ENCODE measurements at places on chromosomes 6 and 20.
A peak's percentile ranks its signal among the peaks of the same experiment; 100 is the strongest.

GRCh38 chr6:154280521-154280920, 76.1 kb downstream of the IPCEF1 start:
- no peak for DNase-seq

DNA sequence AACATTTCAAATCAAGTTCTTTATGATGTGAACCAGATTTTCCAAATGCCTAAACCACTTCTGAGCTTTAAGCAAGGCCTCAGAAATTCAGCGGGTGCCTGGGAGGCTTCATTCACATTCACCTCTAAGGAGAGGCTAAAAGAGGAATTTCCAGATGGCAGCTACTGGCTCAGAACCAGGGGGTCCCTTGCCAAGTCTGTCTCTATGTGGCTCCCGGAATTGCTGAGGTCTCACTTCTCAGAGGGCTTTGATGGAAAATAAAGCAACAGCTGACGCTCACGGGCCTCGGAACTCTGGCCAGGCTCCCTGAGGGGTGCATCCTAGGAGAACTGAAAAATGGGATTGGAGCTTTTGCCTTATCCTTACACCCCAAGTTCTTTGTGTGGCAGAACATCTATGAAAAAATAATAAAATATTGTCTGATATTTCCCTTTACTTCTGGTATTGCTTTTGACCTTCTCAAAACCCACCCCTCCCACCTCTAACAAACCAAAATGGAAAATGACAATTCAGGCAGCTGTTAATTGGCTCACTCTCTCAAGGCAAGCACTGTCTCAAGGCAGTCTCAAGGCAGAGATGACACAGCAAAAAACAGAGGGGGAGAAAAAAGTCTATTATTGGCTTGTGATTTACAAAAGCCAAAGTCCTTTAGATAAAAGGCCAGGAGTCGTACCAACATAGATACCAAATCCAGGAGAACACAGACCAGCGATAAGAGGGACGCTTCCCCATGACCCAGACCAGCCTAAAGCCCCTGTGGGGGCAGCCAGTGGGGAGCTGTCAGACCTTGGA, 21.8 kb upstream of the LRRN4 start:
- no peak for DNase-seq

DNA sequence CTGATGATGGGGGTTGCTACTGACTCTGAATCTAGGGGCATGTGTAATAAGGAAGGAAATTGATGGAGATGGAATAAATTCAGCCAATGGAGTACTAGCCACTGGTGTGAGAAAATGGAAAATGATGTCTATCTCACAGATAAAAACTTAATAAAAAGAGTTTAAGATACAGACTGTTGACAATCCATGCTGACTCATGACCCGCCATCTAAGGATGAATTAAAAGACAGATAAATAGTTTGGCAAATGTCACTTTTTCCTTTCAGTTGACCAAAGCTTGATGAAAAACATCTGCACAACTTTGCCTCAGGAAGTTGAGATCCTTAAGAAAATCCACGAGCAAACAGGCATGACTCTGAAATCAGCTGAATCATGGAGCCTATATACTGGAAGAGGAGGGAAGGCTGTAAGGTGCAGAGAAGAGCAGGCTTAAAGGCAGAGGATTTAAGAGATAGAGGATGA, 82.6 kb upstream of the BMP5 start:
- peak; percentile 61 for DNase-seq

DNA sequence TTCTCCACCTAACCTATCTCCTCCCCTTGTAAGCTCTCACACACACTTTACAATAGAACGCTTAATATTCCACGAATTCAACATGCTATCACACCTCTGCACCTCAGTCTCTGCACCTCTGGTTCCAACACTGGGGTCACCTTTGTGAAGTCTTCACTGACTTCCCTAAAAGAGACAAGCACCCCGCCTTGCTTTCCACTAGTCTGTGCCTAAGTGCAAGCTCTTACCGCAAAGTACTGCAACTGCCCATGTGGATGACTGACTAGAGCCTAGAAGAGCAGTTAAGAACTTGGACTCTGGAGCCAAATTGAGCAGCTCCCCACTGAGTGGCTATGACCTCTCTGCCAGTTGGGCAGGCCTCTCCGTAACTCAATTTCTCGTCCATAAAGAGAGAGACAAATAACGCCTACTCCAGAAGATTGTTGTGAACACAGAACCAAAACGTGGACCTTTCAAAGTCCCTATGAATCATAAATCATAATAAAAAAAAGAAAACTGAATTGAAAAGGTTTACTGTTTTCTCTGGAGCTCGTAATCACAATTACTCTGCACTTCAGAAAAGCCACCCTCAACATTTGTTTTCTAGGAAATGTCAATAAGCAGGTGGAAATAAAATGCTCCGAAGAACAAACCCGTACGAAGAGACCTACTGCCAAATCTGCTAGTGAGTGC, 1.2 kb downstream of the IFNGR1 start:
- no peak for DNase-seq

GRCh38 chr20:61354001-61354390, 101.9 kb downstream of the CDH4 start:
- no peak for DNase-seq

DNA sequence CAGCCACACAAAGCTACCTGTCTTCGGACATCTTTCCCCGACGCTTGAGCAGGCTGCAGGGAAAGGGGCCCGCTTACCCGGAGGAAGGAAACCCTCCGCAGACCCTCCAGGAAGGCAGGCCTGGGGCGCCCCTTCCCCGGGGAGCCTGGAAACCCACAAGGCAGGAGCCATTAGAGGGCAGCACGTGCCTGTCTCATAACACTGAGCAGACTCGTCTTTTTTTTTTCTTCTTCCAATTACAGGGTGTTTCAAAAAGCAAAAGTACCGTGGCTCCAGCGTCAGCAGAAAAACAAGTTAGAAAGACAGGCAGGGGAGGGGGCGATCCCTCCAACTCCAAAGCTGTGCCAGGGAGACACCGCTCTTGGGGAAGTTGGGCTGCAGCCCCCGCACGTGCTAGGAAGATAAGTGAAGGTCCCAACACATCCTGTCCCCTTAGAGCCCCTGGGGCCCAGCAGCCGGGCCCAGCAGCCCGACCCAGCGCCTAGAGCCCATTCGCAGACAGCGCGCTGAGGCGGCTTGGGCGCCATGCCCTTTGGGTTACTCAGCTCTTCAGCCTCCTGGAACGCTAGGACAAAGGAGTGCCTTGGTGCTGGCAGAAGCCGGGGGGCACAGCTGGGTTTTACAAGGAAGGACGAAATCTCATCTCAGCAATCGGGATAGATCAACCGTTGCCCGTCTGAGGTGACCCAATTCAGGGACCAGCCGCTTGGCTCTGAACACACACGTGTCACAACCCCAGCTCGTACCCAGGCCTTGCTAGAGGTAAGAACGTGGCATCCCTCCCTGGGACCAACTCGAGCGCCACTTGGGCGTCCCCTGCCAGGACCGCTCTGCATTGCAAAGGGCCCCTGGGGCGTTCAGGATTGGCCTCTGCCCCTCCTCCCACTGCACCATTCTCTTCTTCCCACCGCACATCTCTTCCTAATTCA, 136.3 kb downstream of the LY86 start:
- peak; percentile 66 for DNase-seq

DNA sequence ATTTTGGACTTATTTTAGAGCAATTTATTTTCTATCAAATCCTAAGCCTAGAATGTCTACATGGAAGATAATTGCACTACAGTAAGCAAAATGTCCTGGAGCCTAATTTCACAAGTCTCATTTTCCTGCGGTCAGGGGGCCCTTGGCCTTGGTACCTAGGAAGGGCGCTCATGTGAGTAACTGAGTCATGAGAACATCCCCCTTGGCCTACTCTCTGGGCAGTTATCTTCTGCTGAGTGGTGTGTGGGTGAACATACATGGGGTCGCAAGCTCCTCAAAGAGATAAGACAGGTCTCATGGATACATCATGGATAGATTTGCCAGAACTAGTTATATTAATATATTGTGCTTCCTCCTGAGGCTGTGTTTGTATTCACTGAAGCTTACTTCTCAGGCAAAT, 211.2 kb upstream of the MARCKS start:
- no peak for DNase-seq

DNA sequence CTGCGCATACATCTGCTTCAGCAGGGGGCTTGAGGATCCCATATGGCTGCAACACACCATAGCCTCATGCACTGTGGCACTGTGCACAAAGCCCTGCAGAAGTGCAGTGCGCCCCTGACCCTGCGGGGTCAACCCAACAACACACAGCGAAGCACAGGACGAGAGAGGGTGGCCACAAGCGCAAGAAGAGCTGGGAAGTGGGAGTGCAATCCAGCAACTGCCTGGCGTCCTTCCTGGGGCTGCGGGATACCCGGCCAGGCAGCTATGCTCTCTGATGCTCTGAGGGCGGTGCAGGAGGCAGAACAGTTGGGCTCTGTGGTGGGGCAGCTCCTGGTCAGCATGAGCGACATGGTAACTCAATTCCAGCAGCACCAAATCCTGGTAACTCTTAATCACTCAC, 5.6 kb upstream of the ACSS1 start:
- DNase-seq = no peak

DNA sequence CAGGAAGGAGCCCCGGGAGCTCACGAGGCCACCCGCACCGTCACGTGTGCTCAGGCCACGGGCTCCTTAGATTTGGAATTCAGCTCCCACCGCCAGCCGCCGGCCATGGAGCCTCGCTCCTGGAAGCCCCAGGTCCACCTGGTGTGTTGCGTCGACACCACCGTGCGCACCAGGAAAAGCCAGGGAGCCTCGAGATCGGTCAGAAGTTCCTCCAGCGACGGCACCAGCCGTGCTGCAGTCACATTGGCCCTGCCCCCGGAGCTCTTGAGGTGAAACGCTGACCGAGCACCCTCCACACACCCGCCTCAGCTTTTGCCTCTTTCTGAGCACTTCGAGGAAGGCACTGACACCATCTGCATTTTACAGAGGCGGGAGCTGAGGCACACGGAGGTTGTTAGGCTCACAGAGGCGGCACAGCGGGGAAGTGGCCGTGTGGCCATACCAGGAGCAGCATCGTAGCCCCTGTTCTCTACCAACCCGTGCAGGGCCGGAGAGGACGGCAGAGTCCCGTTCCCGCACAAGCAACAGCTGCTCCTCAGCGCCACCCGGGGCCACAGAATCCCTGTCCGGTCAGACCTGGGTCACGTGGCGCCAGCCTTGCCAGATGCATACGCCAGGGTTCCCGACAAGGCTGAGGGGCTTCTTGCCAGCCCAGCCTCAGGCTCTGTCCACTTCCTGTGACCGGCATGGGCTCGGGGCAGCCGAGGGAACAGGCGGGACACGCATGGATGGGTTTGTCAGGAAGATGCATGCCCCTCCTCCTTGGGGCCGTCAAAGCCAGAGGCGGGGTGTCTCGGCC, 7.6 kb downstream of the NKAIN4 start:
- DNase-seq = no peak

DNA sequence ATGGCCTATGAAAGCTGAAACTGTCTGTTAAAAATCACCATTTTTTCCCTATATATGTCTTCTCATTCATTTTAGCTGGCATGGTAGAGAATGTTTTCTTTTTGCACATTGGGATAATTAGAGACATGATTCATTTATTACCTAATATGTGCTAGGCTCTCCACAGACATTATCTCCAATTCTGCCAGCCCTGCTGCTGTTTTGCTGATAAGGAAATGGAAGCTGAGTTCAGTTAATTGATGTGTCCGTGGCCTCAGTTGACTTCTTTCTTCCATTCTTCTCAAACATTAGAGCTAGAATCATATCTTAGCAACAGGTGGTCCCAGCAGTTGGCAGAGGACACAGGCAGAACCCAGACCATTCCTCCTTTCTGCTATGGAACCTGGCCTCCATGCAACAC, 644.1 kb upstream of the CITED2 start:
- no peak for DNase-seq

DNA sequence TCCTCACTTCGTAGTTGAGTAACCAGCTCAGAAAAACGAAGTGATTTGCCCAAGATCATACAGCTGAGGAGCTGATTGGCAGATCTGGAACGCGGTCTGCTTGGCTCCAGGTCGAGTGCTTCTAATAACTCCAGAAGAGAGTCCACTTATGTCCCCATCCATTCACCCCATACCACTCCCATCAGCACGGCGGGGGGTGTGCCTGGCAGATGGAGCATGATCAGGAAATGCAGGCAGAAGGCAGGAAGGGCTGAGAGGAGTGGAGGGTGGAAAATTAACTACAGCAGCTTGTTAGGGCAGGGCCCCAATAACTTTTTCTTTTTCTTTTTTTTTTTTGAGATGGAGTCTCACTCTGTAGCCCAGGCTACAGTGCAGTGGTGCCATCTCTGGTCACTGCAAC, 15.0 kb downstream of the FITM2 start:
- no peak for DNase-seq

GRCh38 chr6:164101859-164102258, 687.3 kb downstream of the QKI start:
- no peak for DNase-seq

GRCh38 chr6:146856296-146856695, 257.5 kb downstream of the ADGB start:
- no peak for DNase-seq
